Uterine smooth muscle cell (primary cell): ENCODE measurements at places on chromosomes 3 and 15. TPM values are rescaled to one million over a fixed set of nuclear protein-coding genes. Genes with fewer than 3 reads are reported as not detected.

The ADGRG7 gene
- total RNA-seq, result 1.1 and 49.1 TPM in 2 replicates

The ESYT3 gene
- 4.5 and 6.5 TPM in 2 replicates for total RNA-seq

The DAPK2 gene
- 4.2 and 5.8 TPM in 2 replicates for total RNA-seq

The ALDH1A3 gene
- 54.7 and 94.0 TPM in 2 replicates for total RNA-seq

The BTLA gene
- total RNA-seq, result 0.12 TPM in 1 of 2 replicates, not detected in the other

The SLC7A14 gene
- 0.44 and 0.75 TPM in 2 replicates for total RNA-seq

The ZBBX gene
- total RNA-seq, result under 0.01 and 0.12 TPM in 2 replicates

The LIPH gene
- under 0.01 TPM in 1 of 2 replicates, not detected in the other for total RNA-seq

The MYZAP gene
- total RNA-seq, result 1.2 and 1.6 TPM in 2 replicates

The FEZF2 gene
- total RNA-seq, result not detected in 2 replicates

The POPDC2 gene
- total RNA-seq, result 0.50 and 6.3 TPM in 2 replicates

The ATP13A5 gene
- total RNA-seq, result not detected in 2 replicates

The GCNT3 gene
- total RNA-seq, result 0.11 and 0.37 TPM in 2 replicates

The TNFSF10 gene
- 1.4 and 2.0 TPM in 2 replicates for total RNA-seq

The WDR72 gene
- total RNA-seq, result not detected in 2 replicates

The SMCO1 gene
- not detected in 2 replicates for total RNA-seq

The SLC28A1 gene
- total RNA-seq, result under 0.01 and 0.12 TPM in 2 replicates

The LEKR1 gene
- 0.37 and 1.3 TPM in 2 replicates for total RNA-seq

The CRTAP gene
- 136 and 245 TPM in 2 replicates for total RNA-seq

The PRR20G gene
- not detected in 2 replicates for total RNA-seq

The CHRM5 gene
- total RNA-seq, result 0.75 TPM in 1 of 2 replicates, not detected in the other

The CYP8B1 gene
- total RNA-seq, result under 0.01 TPM in 1 of 2 replicates, not detected in the other

The GOLGA8M gene
- total RNA-seq, result 0.44 and 2.5 TPM in 2 replicates

The CHRFAM7A gene
- total RNA-seq, result 1.00 and 1.4 TPM in 2 replicates

The CHD2 gene
- total RNA-seq, result 96.5 and 98.1 TPM in 2 replicates
